Fibroblast of lung (primary cell): ENCODE measurements at places on chromosomes 6 and 20.

- DNase-seq, result no peak
These were observed 34.3 kb downstream of the PYGB start for GRCh38 chr20:25282034-25282781.

DNA sequence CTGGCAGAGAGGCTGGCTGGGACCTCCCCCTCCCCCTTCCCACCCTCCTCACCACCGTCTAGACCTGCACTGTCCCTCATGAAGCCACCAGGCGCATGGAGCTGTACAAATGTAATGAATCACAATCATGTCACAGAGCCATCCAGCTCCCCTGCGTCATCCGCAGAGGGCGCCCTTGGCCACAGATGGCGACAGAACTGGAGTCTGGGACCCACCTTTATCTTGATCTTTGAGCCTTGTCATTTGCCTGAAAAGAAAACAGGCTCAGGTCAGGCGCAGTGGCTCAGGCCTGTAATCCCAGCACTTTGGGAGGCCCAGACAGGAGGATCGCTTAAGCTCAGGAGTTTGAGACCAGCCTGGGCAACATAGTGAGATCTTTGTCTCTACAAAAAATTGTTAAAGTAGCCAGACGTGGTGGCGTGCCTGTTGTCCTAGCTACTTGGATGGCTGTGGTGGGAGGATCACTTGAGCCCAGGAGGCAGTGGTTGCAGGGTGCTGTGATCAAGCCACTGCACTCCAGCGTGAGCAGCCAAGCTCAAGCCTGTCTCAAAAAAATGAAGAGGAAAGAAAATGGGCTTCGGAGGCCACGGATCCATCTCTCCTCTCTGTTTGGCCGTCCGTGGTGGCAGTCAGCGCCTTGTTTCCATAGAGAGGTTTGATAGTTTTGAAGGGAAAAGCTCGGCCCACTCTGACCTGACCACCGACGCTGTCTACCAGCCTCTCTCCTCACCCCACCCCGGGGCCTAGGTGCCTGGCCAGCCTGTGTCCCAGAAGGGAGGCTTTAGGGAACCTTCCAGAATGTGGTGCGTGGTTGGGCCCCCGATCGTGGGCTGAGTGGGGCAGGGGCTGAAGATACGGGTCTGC is 6.2 kb downstream of the COL9A3 start:
- no peak for DNase-seq

DNA sequence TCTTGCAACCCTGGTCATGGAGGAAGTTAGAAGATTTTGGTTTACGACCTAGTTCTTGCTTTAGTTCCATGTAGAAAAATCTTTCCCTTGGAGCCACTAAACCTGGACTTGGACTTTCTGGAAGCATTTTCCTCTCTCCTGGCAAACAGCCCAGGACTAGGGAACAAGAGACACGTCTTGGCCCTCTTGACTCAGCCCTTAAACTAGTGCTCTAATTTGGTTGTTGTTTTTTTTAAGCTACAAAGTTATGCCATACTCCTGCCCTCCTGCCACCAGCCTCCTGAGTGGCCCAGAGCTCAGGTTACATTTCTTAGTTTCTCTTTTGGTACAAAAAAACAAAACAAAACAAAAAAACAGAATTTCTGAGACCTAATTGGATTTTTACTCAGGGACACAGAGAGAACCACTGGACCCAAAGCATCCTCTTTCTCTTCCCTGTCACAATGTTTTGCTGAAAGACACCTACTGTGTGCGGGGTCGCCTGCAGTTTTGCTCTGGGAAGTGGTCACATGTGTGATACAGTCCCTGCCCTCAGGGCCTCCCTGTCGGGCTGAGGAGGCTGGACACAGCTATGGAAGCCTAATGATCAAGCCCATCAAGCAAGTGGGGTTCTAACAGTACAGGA is 32.3 kb upstream of the SCUBE3 start:
- peak; percentile 78 for DNase-seq

DNA sequence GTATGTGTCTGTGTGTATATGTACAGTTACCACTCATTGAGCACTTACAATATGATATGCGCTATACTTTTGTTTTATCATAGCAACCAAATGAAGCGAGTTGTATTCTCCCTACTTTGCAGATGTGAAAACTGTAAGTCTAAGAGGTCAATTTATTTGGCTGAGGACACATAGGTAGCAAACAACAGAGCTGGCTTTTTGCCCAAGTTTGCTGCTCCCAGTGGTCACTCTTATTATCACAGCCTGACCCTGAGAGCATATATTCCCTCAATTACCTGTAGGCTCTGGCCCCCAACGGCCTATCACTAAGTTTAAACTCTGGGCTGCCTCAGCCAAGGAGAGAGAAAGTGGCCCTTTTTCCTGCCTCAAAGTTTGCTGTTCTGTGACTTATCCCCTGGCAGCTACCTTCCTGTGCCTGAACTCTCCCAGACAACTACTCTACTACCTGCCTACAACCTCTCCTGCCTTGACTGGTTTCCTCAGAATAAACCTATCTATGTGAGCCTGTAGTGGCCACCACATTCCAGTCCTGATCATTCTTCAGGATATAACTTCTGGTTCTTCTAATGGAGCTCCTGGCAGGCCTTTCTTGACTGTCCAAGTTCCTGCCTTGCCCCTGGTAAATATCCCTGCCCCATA is 221.8 kb downstream of the FRK start:
- no peak for DNase-seq

- DNase-seq, result no peak
These were observed 102.8 kb upstream of the TMEM181 start for GRCh38 chr6:158457131-158457530.

DNA sequence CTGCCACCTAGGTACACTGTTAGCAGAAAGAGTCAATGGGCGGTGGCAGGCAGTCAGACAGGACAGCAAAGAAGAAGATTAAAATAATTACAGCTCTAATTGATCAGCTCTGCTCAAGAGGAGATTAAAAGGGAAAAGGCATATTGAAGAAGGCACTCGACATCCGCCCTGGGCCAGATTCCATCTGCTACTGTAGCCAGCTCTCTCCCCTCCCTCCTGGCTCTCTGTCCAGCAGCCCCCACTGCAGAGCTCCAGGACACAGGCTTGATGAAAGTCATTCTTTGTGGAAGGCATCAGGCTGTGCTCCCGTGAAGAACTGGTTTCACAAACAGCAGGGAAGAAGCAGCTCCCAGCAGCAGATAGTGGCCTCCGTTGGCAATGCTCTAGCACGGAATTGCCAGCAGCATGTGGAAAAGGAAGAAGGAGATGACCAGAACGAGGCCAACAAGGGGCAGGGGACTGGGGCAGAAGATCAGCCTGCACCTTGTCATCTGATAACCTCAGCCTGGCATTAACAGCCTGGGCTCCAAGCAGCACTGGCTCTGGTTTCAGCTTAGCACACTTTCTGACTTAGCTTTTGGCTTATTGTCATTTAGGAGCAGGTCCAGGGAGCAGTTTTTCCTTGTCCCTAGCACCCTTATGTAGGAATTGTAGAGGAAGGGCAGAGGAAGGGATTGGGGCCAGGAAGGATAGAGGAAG is 465.9 kb downstream of the KIF16B start:
- no peak for DNase-seq
